Endothelial cell (in vitro differentiated cells): ENCODE measurements at places on chromosomes 12 and 14. TPM values are rescaled to one million over a fixed set of nuclear protein-coding genes. Genes with fewer than 3 reads are reported as not detected.

LIN7A gene
- 34.0 TPM for total RNA-seq

DNA sequence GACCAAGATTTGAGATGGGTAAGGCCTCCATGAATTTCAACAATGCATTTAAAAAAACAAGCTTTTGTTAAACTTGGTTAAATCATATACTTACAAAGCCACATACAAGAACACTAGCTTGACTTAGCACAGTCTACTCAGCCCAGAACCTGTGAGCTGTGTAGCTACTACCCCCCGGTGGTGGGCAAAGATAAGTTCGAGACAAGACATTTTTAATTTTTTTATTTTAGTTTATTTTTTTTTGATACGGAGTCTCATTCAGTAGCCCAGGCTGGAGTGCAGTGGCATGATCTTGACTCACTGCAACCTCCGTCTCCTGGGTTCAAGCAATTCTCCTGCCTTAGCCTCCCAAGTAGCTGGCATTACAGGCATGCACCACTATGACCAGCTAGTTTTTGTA, 3.7 kb upstream of the NECAP1 start:
- DNase-seq, result peak; percentile 54
- no peaks in the 10 kb centered on the region for H3K36me3 ChIP-seq
- peaks cover 3% of the 10 kb centered on the region for H3K27me3 ChIP-seq
- H3K27ac ChIP-seq, result no peak overlapping the region
- peaks cover 22% of the 10 kb centered on the region for H3K4me1 ChIP-seq

DNA sequence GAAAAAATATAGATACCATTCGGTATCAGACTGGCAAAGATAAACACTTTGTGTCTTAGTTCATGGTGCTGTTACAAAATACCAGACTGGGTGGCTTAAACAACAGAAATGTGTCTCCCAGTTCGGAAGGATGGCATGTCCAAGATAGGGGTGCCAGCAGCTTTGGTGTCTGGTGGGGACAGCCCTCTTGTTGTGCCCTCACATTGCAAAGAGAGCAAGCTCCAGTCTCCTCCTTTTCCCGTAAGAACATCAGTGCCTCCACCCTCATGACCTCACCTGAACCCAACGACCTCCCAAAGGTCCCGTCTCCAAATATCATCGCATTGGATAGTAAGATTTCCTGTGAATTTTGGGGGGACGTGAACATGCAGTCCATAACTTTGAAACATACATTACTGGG, 12.4 kb downstream of the ZBTB42 start:
- DNase-seq, result no peak
- no peaks in the 10 kb centered on the region for H3K36me3 ChIP-seq
- no peak overlapping the region for H3K4me3 ChIP-seq
- peaks cover 3% of the 10 kb centered on the region for H3K4me1 ChIP-seq
- peaks cover 18% of the 10 kb centered on the region for H3K27me3 ChIP-seq
- no peak overlapping the region for H3K27ac ChIP-seq

DNA sequence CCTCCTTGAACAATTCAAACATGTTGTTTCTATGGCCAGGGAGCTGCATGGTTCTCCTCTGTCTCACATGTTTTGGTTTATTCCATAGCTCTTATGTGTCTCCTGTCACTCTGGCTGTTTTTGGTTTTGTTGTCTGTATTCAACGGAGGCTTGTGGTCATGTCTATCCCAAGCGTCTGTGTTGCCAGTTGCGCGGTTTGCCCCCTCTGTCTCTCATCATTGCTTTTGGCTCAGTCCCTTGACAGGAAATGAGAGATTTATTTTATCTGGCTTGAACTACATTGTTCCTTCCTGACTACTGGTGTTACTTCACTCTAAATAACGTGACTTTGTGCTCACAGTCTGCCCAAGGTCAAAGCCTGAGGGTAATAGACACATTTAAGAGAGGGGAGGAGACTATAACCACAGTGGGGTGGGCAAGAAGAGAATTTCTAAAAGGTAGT, 96.4 kb upstream of the SOX5 start:
- peaks cover 8% of the 10 kb centered on the region for H3K4me1 ChIP-seq
- H3K36me3 ChIP-seq, result no peaks in the 10 kb centered on the region
- no peak overlapping the region for H3K27ac ChIP-seq
- no peaks in the 10 kb centered on the region for H3K27me3 ChIP-seq
- DNase-seq, result no peak

GRCh38 chr12:79206871-79207270, 342.3 kb downstream of the SYT1 start:
- H3K27me3 ChIP-seq, result no peaks in the 10 kb centered on the region
- DNase-seq, result no peak
- H3K4me3 ChIP-seq, result no peak overlapping the region
- H3K27ac ChIP-seq, result no peak overlapping the region
- H3K4me1 ChIP-seq, result no peaks in the 10 kb centered on the region

GLI1 gene
- 0.77 TPM for total RNA-seq

- H3K27me3 ChIP-seq, result peaks cover 1% of the 10 kb centered on the region
- no peak overlapping the region for H3K27ac ChIP-seq
- no peak for DNase-seq
- no peaks in the 10 kb centered on the region for H3K4me1 ChIP-seq
- H3K36me3 ChIP-seq, result no peaks in the 10 kb centered on the region
Measured at GRCh38 chr12:98909746-98910145, 264.7 kb downstream of the APAF1 start.

DNA sequence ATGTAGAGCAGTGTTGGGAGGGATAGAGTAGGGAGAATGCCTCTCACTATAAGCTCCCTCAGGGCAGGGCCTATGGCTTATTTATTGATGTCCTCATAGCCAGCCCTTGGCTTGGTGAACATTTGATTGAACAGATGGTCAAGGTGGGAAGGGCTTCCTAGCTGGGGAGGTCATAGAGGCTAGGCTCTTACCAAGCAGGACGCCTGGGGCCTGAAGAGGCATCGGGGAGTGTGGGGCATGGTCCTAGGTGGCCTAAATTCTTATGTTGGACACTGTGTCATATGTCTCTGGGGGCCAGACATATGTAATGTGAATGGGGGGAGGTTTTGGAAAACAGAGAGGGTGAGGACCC, 17.9 kb upstream of the KRT86 start:
- no peak for DNase-seq
- peak overlapping the region; percentile 15 for H3K4me3 ChIP-seq
- H3K27ac ChIP-seq, result peak overlapping the region; percentile 39
- peaks cover 10% of the 10 kb centered on the region for H3K4me1 ChIP-seq
- H3K36me3 ChIP-seq, result no peaks in the 10 kb centered on the region
- peaks cover 11% of the 10 kb centered on the region for H3K27me3 ChIP-seq

CREBL2 gene
- 26.9 TPM for total RNA-seq

PMCH gene
- total RNA-seq, result not detected

DNA sequence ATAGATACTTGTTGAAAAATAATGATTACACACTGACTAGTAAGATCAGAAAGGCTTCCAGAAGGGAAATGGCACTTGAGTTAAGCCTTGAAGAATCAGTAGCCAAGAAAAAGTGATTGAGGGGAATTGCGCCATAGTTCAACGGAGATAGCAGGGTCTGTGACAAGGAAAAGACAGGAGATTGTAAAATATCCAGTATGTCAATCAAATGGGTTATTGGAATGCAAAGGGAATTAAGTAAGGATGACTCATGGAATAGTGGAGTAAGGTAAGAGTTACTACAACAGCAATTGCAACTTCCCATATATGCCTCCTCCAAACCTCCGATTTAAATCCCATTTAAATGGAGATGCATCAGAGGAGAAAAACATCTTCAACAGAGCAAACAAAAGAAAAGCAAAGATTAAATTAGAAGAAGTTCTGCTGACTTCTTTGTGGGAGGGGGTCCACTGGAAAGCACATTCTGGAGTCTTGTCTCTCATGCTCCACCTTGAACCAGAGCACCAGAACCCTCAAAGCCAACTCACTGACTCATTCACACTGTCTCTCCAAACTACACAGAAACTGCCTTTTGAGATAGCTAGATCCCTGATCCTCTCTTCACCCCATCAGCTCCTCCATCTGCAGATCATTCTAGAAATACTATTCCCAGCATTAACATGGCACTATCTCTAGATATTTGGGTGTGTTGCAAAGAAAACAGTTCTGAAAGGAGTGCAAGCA, 138.2 kb downstream of the NUAK1 start:
- H3K4me3 ChIP-seq, result no peak overlapping the region
- DNase-seq, result no peak
- H3K36me3 ChIP-seq, result no peaks in the 10 kb centered on the region

WASHC3 gene
- 19.7 TPM for total RNA-seq

GRCh38 chr12:80472911-80473500, 29.0 kb downstream of the PTPRQ start:
- no peaks in the 10 kb centered on the region for H3K27me3 ChIP-seq
- H3K4me1 ChIP-seq, result no peaks in the 10 kb centered on the region
- no peak overlapping the region for H3K27ac ChIP-seq

SERPINA12 gene
- not detected for total RNA-seq

- no peak overlapping the region for H3K27ac ChIP-seq
- H3K4me1 ChIP-seq, result peaks cover 9% of the 10 kb centered on the region
- H3K4me3 ChIP-seq, result no peak overlapping the region
Measured at GRCh38 chr14:35553808-35554207, 19.8 kb downstream of the INSM2 start.

ADAM20 gene
- total RNA-seq, result 1.2 TPM

DNA sequence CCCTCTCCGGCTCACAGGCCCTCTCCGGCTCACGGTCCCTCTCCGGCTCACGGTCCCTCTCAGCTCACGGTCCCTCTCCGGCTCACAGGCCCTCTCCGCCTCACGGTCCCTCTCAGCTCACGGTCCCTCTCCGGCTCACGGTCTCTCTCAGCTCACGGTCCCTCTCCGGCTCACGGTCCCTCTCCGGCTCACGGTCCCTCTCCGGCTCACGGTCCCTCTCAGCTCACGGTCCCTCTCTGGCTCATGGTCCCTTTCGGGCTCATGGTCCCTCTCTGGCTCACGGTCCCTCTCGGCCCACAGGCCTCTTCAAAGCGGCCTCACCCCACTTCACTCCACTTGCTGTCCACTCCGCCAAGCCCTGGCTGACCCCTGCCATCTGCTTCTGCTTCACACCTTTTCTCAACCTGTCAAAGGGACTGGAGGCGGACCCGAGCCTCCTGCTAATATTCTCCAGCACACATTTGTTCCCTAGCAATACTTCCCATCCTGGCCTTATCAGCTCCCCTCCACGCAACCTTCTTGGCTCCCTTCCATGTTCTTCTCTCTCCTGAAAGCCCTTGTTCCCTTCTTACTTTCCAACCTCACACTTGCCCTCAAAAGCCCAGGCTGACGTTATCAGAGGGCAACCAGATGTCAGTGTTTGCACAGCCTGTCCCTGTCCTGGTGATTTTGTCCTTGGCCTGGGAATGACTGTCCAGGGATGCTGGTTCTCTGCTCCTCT, 176.7 kb downstream of the CALM1 start:
- no peak for DNase-seq
- peaks cover 24% of the 10 kb centered on the region for H3K36me3 ChIP-seq
- peaks cover 2% of the 10 kb centered on the region for H3K27me3 ChIP-seq
- no peaks in the 10 kb centered on the region for H3K4me1 ChIP-seq
- no peak overlapping the region for H3K4me3 ChIP-seq
- H3K27ac ChIP-seq, result peak overlapping the region; percentile 12

LALBA gene
- not detected for total RNA-seq

DNA sequence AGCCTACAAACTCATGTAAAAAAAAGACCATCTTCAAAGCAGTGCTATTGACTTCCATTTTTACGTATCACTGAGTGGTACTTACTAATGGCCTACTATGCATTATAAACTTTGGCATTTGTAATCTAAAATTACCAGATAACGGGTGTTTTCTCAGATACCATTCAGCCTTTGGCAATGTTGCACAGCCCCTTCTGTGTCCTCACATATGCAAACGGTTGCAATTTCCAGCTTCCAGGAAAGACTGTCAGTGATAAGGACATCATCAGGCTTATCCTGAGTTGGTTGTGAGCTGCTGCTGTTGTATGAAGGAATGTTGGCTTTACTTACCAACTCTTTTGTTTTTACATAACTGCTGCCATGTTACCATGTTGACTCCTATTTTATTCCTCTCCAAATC, 1.6 kb upstream of the SLC6A13 start:
- H3K27me3 ChIP-seq, result peaks cover 1% of the 10 kb centered on the region
- no peak overlapping the region for H3K4me3 ChIP-seq
- no peaks in the 10 kb centered on the region for H3K36me3 ChIP-seq
- DNase-seq, result no peak

DNA sequence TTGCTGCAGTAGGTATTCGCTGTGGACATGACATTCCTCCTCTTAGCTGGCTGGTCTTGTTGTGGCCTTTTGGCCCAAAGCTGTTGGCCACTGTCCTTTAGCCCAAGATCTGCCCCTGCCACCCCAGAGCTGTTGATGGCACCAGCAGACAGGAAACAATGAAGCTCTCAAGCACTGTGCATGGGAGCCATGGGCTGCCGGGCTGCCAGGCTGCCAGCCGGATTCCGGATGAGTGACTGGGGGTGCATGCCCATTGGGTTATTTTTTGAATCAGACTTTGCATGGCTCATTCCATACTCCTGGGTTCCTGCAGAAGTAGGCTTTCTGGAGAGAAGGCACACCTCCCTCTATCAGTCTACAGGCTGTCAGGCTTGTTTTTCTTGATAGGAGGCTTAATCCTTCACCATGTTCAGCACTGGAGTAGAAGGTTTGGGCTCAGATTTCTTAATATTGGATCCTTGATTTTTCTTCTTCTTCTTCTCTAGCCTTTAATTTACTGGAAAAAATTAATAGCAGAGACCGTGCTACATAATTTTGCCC, 32.4 kb downstream of the MAX start:
- peaks cover 24% of the 10 kb centered on the region for H3K36me3 ChIP-seq
- no peak overlapping the region for H3K27ac ChIP-seq
- no peak for DNase-seq
- H3K4me3 ChIP-seq, result no peak overlapping the region

- DNase-seq, result no peak
- no peak overlapping the region for H3K27ac ChIP-seq
- no peaks in the 10 kb centered on the region for H3K36me3 ChIP-seq
- H3K4me3 ChIP-seq, result no peak overlapping the region
- peaks cover 11% of the 10 kb centered on the region for H3K4me1 ChIP-seq
- H3K27me3 ChIP-seq, result peaks cover 4% of the 10 kb centered on the region
Measured at GRCh38 chr12:116354950-116355783, 77.7 kb upstream of the MED13L start.

RFX4 gene
- total RNA-seq, result not detected

GRCh38 chr14:31194095-31194494, 13.5 kb downstream of the HECTD1 start:
- no peak for DNase-seq
- H3K27ac ChIP-seq, result peak overlapping the region; percentile 24
- no peak overlapping the region for H3K4me3 ChIP-seq
- peaks cover 1% of the 10 kb centered on the region for H3K27me3 ChIP-seq

RASAL1 gene
- total RNA-seq, result 0.21 TPM

- no peaks in the 10 kb centered on the region for H3K4me1 ChIP-seq
- DNase-seq, result no peak
- no peak overlapping the region for H3K4me3 ChIP-seq
- no peaks in the 10 kb centered on the region for H3K27me3 ChIP-seq
- H3K27ac ChIP-seq, result no peak overlapping the region
Measured at GRCh38 chr12:60803147-60803546, 1207.3 kb downstream of the SLC16A7 start.

- peaks cover 7% of the 10 kb centered on the region for H3K4me1 ChIP-seq
- H3K4me3 ChIP-seq, result no peak overlapping the region
- no peak overlapping the region for H3K27ac ChIP-seq
Measured at GRCh38 chr14:28577187-28577586, 189.4 kb upstream of the FOXG1 start.

GRCh38 chr14:44446965-44447364, 60.1 kb downstream of the FSCB start:
- no peak for DNase-seq
- H3K4me3 ChIP-seq, result no peak overlapping the region
- peaks cover 13% of the 10 kb centered on the region for H3K4me1 ChIP-seq
- no peaks in the 10 kb centered on the region for H3K27me3 ChIP-seq
